ENCODE measurements at places on chromosomes 1 and 21.

DNA sequence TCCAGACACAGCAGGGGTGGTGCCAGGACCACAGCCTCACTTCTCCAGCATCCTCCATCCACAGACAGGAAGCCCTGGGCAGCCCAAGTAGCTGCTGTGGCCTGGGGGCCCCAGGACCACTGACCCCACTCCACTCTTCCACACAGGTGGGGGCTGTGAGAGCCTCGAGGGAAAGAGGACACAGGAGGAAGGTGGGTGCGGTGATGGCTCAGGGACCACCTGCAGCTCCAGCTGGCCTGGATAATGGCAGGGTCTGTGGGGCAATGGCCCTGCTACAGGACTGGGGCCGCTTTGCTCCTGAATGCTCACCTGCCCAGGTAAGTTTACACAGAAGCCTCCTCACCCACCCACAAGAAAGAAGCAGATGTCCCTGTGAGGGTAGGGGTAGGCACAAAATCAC is 18.3 kb upstream of the PRSS38 start:
- no peak for DNase-seq

- peak; percentile 17 for DNase-seq
Measured at GRCh38 chr1:117181630-117182041, 29.1 kb downstream of the VTCN1 start.

- DNase-seq: no peak
Measured at GRCh38 chr1:3975903-3976630, 76.0 kb upstream of the C1orf174 start.

DNA sequence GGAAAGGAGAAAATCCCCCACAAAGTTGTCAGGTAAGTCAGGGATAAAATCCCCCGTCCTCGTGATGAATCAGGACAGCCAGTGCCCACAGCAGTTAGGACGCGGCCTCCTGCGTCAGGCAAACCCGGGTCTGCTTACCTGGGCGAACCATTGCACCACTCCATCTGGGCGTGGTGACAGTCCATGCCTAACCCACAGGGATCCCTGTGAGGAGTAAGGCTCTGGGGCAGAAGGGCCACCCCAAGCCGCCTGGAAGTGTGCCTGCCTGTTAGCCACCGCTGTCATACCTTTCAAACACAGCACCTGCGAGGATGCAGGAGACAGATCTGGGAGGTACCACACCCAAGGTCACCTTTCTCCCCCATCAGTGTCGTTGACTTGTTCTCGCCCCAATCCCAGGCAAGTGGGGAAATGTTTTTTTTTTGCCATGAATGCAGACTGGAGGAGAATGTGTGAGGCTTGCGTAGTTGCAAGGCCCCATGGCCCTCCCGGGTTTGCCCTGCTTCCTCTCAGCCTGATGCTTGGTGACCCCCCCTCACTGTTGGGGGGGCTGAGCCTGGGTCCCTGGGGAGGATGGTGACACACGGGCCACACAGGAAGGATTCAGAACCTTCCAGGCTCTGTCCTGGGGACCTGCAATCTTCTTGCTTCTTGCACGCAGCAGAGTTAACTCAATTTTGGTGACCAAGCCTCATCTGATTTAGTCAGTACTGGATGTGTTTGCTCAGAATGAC is 107.0 kb downstream of the PGBD5 start:
- no peak for DNase-seq

GRCh38 chr1:30907481-30908315 is 860 bp downstream of the SDC3 start:
- DNase-seq: no peak
